ENCODE measurements at places on chromosomes 6 and 20.

DNA sequence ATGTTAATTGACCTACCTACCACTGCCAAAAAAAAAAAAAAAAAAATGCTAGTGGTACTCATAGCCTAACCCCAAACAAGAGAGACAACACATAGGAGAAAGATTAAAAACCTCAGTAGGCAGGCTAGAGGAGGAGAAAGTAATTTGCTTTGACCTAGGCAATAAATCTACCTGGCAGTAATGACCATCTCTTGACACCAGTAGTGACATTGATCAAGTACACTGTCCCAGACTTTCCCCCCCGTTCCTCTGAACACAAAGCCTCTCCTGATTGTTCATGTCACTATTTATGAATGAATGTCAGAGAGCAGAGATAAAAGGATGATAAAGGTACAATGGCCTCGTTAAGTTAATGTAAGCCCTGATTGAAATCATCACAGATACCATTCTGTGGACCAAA lies 746.8 kb downstream of the CBLN4 start:
- no peak for DNase-seq

DNA sequence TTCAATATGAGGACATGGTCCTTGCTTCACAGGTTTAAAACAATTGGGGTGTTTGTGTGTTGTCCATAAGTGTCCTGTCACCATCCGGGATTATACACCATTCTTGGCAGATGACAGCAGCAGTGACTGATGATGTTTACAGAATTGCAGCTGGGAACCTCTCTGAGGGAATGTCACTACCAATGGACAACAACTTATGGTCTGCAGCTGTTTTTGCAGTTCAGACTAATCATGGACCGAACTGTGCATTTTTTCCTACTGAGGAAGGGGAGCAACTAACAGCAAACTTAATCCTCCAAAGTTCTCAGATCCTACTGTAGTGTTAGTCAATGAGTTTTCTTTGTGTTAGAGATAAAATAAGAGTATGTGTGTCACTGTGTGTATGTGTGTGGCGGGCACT lies 26.0 kb downstream of the FAM229B start:
- no peak for DNase-seq

DNA sequence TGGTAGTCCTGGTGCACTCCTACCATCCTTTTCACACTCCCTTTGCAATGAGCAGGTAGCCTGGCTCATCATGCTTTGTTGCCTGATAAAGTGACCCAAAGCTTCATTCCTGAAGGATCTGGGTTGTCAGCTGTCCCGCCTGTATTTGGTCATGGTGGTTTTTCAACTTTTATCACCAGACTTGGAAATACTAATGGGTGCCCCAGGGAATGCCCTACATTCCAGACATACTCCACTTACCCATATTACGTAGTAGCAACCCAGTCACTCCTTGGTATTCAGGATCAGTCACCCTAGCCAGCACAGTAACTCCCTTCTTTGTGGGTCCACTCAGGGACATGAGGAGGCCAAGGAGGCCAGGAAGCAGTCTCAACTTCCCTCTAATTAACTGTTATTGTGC lies 199.2 kb downstream of the MAFB start:
- DNase-seq = no peak

GRCh38 chr6:139378882-139379341 lies 4.5 kb upstream of the CITED2 start:
- no peak for DNase-seq

GRCh38 chr6:71205336-71205956 lies 83.2 kb upstream of the OGFRL1 start:
- DNase-seq = no peak

- DNase-seq = no peak
These were observed 258.4 kb downstream of the ARID1B start for GRCh38 chr6:157035546-157035945.

- DNase-seq = no peak
These were observed 464.9 kb downstream of the LMBRD1 start for GRCh38 chr6:69331886-69332285.

- DNase-seq = no peak
These were observed 51.8 kb downstream of the TSHZ2 start for GRCh38 chr20:53023732-53024520.

- no peak for DNase-seq
These were observed 174.6 kb downstream of the ADGRG6 start for GRCh38 chr6:142476452-142476851.

DNA sequence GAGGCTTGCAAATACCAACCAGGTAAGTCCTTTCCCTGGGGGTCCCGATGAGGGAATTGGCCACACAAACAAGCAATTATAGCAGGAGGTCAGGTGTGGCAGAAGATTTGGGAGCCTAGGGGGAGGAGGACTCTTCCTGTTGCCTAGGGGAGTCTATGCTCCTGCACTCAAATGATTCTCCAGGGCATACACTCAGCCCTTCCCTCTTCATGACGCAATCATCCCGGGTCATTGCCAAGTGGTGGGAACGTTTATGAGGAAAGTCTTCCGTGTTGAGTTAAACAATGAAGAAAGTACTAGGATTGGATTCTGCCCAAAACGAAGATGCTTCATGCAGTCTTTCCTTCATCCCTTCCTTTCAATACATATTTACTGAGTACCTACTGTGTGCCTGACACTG lies 186.5 kb upstream of the TSHZ2 start:
- no peak for DNase-seq

DNA sequence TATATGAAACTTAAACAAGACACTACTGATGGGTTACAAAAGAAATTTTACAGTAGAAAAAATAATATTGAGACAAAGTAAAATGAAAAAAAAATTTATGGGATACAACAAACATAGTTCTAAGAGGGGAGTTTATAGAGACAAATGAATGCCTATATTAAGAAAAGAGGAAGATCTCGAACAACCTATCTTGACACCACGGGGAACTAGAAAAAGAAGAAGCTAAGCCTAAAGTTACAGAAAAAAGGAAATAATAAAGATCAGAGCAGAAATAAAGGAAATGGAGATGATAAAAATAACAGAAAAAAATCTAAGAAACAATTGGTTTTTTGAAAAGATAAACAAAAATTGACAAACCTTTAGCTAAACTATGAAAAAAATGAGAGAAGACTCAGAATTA lies 9.1 kb upstream of the ECHDC1 start:
- no peak for DNase-seq

GRCh38 chr6:40348591-40348990 lies 238.6 kb downstream of the LRFN2 start:
- DNase-seq = no peak

DNA sequence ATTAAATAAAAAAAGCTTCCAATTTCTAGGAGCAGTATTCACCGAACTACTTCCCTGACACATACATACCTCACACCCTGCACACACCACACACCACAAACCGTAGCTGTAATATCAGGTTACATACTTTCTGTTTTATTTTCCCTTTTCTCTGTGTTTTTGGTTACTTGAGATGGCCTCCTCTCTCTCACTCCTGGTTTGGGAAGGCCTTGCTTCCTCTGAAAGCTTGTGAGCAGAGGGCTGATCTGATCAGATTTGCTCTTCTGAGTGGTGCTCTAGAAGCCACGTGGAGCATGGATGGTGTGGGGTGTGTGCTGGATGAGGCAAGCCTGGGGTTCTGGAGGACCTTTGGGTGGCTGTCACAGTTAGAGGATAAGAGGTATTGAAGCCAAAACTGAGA lies 20.9 kb downstream of the UTRN start:
- DNase-seq = no peak

DNA sequence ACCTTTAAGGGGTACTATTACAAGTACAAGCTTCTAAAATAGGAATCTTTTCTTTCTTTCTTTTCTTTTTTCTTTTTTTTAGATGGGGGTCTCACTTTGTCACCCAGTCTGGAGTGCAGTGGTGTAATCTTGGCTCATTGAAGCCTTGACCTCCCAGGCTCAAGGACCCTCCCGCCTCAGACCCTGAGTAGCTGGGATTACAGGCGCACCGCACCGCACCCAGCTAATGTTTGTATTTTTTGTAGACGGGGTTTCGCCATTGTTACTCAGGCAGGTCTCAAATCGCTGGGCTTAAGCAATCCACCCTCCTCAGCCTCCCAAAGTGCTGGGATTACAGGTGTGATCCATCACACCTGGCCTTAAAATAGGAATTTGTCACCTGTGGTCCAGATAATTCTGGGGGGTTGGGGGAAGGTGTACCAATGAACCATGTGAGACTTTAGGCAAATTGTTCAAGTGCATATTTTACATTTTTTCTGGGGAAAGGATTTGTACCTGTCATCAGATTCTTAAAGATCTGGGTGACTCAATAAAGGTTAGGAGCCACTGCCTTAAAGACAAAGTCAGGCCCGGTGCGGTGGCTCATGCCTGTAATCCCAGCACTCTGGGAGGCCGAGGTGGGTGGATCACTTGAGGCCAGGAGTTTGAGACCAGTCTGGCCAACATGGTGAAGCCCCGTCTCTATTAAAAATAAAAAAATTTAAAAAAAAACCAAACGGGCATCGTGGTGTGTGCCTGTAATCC lies 19.7 kb upstream of the SYNJ2 start:
- no peak for DNase-seq

DNA sequence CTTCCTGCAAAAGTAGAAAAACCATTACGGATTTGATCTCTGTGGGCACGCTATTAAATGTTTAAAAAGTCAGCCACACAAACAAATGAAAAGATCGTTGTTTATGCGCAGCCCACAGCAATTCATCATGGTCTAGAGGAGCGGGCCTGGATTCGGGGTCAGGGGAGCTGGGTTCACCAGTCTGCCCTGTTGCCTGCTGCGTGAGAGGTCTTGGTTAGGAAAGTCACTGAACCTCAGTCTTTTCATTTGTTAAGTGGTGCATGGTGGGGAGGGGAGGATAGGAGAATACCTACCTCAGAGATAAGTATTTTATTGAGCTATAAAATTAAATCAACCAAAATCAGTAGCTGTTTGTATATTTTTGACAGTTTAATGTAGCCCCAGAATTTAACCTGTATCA lies 47.3 kb upstream of the FYN start:
- DNase-seq = no peak

GRCh38 chr6:87907521-87907920 lies 140.1 kb upstream of the SPACA1 start:
- no peak for DNase-seq

DNA sequence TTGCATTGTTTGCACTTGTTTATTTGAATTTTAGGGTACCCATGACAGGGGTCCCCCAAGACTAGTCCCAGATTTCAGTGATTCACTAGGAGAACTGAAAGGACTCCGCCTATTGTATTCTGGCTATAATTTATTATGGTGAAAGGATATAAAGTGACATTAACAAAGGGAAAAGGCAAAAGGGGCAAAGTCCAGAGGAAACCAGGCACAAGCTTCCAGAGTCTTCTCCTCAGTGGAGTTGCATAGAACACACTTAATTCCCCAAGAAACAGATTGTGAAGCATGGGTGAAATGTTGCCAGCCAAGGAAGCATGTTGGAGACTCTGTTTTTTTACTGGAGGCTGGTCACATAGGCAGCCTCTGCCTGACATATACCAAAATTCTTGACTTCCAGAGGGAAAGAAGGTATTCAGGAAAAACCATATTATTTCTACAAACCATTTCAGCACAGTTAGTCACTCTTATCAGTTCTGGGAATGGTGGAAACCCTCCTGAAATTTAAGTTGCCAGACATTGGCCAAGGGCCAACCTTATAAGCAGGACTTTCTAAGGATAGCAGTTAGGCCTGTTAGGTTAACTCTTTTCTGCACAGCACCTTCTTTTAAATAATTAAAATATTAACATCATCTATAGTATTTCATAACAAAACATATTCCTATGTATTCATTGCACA lies 71.8 kb downstream of the FIG4 start:
- no peak for DNase-seq

GRCh38 chr20:50464026-50464724 lies 46.0 kb upstream of the PTPN1 start:
- peak; percentile 29 for DNase-seq

GRCh38 chr20:57582029-57582378 lies 21.1 kb downstream of the PCK1 start:
- DNase-seq = no peak

GRCh38 chr20:50450881-50451752 lies 59.1 kb upstream of the PTPN1 start:
- no peak for DNase-seq

GRCh38 chr6:89970609-89971337 lies 76.5 kb downstream of the GJA10 start:
- no peak for DNase-seq

DNA sequence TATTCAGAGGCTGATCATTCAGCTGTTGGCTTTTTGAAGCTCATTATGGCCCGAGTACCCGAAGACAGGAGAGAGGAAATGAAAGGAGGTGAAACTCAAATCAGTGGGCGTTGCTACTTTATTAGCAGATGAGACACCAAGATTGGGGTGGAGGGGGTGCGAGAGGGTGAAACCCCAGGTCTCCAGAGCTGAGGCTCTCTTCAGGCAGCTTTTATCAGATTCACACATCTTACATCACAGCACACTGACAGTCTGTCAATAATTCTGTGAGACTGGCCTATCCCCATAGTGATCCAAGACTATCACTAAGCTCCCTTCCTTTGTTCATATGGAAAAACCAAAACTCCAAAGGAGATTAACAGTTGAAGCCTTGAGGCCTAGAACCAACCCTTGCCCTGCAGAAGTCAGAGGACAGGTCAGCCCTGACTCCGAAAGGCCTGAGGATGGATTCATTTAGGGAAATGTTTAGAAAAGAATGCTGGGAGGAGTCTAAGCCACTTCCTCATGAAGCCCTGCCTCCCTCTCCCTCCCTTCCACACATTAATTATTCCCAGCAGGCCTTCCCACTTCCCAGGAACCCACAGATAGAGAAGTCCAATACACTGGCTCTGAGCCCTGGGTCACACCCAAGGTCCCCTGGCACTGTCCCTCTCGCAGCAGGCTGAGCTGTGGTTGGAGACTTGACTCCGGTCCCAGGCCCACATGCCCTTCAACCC lies 23.2 kb downstream of the TRERF1 start:
- DNase-seq = no peak

DNA sequence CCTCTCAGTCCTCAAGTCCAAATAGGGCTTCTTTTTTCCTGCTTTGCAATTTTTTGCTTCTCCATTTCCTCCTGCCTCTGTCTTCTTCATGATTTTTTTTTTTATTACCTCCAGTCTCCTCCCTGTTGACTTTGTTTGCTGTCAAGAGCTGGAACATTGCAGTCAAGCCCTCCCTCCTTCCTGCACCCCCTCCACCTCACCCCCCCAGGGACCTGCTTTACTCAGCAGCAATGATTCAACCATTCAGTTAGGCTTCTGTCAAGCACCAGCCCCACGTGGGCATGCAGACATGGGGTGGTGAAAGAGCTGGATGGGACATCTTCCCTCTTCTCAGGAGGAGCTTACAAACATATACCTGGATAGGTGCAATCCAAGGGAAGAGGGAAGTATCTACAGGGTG lies 142.4 kb downstream of the LRFN2 start:
- no peak for DNase-seq

GRCh38 chr20:9441948-9442347 lies 72.4 kb upstream of the LAMP5 start:
- DNase-seq = no peak

GRCh38 chr6:32397252-32397920 lies 9.6 kb downstream of the BTNL2 start:
- DNase-seq = no peak

GRCh38 chr20:47368301-47368700 lies 11.8 kb upstream of the ZMYND8 start:
- no peak for DNase-seq

DNA sequence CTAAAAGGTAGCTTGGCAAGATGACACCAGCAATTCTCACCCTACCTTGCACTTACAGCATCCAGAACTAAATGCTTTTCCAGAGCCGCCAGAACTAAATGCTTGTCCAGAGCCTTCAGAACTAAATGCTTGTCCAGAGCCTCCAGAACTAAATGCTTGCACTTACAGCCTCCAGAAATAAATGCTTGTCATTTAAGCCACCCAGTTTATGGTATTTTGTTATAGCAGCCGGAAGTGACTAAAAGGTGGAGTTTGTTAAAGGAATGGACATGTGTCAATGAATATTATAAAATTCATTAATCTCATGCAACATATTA lies 133.5 kb downstream of the GPX5 start:
- no peak for DNase-seq

All from activated T-helper 1 cell treated with anti-CD3 and anti-CD28 coated beads, Interleukin-2, amount 50 U/mL, for 16 hours (primary cell).